CD4-positive, alpha-beta memory T cell (primary cell): ENCODE measurements at places on chromosomes 6 and 20. TPM values are rescaled to one million over a fixed set of nuclear protein-coding genes. Genes with fewer than 3 reads are reported as not detected.

DNA sequence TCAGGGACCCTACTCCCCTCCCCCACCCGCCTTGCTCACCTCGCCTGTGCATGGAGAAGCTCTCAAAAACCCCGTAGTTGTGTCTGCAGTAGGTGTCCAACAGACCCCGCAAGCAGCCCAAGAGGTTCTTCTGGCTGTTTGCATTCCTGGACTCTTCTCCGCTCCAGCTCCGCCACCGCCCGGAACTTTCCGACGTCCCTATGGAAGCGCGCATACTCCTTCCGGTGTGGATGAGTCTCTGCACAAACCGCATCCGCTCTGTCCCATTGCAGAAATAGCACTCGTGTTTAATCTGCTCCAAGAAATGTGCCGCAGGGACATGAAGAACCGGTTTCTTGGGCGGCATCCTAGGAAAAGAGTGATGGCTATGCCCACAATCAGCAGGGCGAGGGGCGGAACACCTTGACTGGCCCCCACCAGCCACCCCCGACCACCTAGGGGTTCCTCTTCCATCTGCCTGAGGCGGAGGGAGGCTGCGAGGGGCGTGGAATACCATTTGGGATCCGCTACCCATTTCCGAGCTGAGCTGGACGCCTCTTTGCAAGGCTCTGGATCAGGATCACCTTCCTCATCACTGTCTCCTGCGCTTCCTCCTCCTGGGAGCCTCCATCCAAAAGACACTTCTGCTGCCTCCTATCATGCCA, 20.2 kb downstream of the HLA-DRA start:
- H3K4me1 ChIP-seq: peaks cover 9% of the 10 kb centered on the region
- H3K36me3 ChIP-seq: no peaks in the 10 kb centered on the region
- no peak overlapping the region for H3K4me3 ChIP-seq
- no peaks in the 10 kb centered on the region for H3K27me3 ChIP-seq
- no peak overlapping the region for H3K27ac ChIP-seq
- no peak for DNase-seq

DNA sequence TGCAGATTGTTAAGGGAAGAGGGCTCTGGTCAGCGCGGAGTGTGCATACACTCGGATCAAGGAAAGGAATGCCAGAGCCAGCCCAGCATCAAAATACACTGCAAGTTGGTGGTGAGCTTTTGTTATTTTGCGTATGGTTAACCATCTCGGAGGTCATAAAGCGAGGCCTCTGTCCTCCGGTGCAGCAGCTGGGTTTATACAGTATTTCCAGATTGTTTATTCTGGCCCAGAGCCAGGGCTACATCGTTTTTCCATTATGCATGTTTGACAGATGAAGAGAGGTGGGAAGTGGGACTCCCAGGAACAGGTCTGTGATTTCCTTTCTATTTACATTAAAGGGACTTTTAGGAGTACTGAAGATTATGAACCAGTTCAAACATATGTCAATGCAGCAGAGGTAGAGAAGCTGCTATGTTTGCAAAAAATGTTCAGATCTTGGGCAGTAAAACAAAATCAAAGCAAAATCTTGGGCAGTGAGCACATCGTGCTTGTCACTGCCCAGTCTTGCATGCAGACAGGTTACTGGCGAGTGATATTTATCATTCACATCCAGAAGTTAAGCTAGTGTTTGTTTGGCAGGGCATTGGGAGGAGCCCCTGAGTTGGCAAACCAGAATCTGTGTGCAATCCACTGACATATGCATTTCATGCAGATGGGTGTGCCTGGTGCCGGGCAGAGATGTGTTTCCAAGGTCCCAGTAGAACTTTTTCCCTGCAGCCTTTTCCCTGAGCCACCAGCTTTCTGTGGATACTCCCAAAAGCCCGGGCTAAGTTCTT, 256.3 kb upstream of the TAB2 start:
- no peaks in the 10 kb centered on the region for H3K36me3 ChIP-seq
- peaks cover 53% of the 10 kb centered on the region for H3K4me1 ChIP-seq
- H3K27me3 ChIP-seq: no peaks in the 10 kb centered on the region
- peak overlapping the region; percentile 34 for H3K4me3 ChIP-seq
- no peak for DNase-seq
- H3K27ac ChIP-seq: peak overlapping the region; percentile 47

DNA sequence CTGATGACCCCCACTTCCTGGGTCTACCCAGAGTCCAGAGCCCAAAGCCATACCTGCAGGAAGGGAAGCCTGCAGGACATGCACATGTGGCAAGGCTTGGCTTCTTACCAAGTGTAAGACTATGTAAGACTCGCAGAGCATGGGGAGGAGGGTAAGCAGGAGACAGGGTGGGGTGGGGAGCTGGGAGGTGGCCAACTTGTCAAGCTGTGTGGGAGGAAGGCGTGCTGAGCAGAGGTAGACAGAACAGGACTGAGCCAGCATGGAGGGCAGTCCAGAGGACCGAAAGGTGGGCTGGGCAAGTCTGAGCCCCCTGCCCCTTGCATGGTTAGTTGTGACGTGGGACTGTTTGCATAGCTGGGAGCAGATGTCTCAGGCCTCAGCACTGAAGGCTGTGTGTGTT, 53.4 kb upstream of the RNF24 start:
- no peak overlapping the region for H3K4me3 ChIP-seq
- no peaks in the 10 kb centered on the region for H3K4me1 ChIP-seq
- no peak for DNase-seq
- H3K36me3 ChIP-seq: no peaks in the 10 kb centered on the region

DNA sequence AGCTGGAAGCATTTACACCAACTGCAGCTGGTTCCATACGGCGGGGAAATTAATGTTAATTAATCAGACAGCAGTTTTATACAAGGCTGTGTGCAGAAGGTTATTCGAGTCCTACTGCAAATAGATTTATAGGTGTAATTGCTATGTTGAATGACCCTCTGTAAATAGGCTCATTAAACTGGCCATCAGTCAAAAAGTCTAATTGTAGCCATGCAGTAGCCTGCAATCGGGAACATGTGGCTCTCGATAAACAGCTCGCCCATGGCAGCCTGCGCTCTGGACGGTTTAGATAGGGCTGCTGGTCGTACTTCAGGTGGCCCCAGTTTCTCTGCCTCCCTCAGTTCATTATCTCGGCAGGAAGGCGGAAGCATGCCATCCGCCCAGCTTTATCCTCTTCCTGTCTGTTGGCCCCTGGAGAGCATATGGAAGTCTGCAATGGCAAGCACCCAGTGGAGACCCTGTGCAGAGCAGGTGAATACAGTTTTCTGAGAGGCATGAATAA, 143.2 kb downstream of the MBOAT1 start:
- H3K27ac ChIP-seq: no peak overlapping the region
- H3K36me3 ChIP-seq: no peaks in the 10 kb centered on the region
- no peak for DNase-seq
- H3K4me1 ChIP-seq: no peaks in the 10 kb centered on the region
- H3K4me3 ChIP-seq: no peak overlapping the region
- H3K27me3 ChIP-seq: no peaks in the 10 kb centered on the region

DNA sequence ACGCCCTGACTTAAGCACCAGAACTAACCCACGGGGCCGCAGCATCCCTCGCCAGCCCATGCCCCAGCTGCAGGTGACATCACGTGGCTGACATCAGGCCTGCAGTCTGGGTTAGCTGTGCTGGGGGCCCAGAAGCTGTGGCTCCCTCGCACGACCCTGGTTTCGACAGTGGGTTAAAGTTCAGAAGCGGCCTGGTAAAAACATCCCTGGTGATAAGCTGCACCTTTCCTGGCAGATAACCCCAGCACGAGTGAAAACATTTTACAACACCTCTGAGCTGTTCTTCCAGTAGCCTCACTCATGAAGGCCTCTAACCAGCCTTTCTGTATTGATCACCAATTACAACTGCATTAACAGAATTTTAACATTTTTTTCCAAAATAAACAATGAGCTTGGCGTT, 136.4 kb upstream of the RREB1 start:
- no peaks in the 10 kb centered on the region for H3K36me3 ChIP-seq
- no peak for DNase-seq
- no peak overlapping the region for H3K4me3 ChIP-seq
- no peaks in the 10 kb centered on the region for H3K4me1 ChIP-seq
- H3K27me3 ChIP-seq: no peaks in the 10 kb centered on the region
- no peak overlapping the region for H3K27ac ChIP-seq

GRCh38 chr6:39157511-39157910, 42.5 kb upstream of the SAYSD1 start:
- no peak overlapping the region for H3K4me3 ChIP-seq
- no peaks in the 10 kb centered on the region for H3K27me3 ChIP-seq
- no peak for DNase-seq
- no peaks in the 10 kb centered on the region for H3K4me1 ChIP-seq

Gene SLC32A1
- not detected for polyA plus RNA-seq

Gene FLOT1
- polyA plus RNA-seq: 74.6 TPM

DNA sequence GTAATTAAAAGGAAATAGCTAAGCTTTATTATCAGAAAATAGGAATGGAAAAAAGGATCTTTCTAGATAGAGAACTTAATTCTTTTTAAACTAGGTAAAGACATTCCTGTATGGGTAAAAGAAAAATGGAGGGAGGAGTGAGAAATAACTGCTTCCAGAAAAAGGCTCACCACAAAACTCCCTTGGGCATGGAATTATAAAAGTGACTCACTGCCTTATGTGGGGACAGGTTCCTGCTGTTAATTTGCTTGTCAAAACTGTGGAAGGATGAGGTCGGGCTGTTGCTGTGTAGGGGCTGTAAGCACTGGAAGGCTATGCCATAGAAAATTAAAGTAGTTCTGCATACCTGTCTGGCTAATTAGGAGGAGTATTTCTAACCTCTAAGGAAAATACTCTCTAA, 158.7 kb downstream of the UBE3D start:
- H3K4me3 ChIP-seq: no peak overlapping the region
- H3K27me3 ChIP-seq: no peaks in the 10 kb centered on the region
- no peaks in the 10 kb centered on the region for H3K36me3 ChIP-seq
- no peaks in the 10 kb centered on the region for H3K4me1 ChIP-seq

GRCh38 chr6:75495011-75495410, 1.4 kb upstream of the FILIP1 start:
- H3K4me1 ChIP-seq: peaks cover 9% of the 10 kb centered on the region
- no peak overlapping the region for H3K4me3 ChIP-seq
- H3K27me3 ChIP-seq: no peaks in the 10 kb centered on the region
- no peak overlapping the region for H3K27ac ChIP-seq
- H3K36me3 ChIP-seq: no peaks in the 10 kb centered on the region

GRCh38 chr20:33551778-33552177, 61.9 kb downstream of the CBFA2T2 start:
- H3K27ac ChIP-seq: no peak overlapping the region
- DNase-seq: no peak
- peaks cover 20% of the 10 kb centered on the region for H3K4me1 ChIP-seq
- H3K4me3 ChIP-seq: no peak overlapping the region

DNA sequence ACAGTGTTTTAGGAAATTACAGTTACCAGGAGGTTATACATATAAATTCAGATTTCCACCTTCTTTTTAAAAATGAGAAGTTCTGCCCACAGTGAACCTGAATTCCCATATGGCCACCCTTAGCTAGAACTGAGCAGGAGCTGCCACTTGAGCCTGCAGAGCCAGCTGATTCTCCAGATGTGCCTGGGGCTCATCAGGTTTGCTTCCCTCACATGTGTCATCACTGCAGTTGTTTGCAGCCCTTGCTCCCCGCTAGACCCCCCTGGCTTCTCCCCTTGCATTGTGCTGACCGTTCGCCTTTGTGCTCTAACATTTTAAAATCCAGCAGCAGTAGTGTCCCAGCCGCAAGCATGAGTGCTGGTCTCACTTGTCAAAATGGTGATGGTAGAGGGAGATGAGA, 131.1 kb downstream of the UTRN start:
- DNase-seq: no peak
- no peak overlapping the region for H3K27ac ChIP-seq
- H3K4me1 ChIP-seq: peaks cover 58% of the 10 kb centered on the region
- no peaks in the 10 kb centered on the region for H3K36me3 ChIP-seq

GRCh38 chr20:43389211-43389610, 68.5 kb upstream of the SRSF6 start:
- no peak for DNase-seq
- no peak overlapping the region for H3K27ac ChIP-seq
- H3K36me3 ChIP-seq: no peaks in the 10 kb centered on the region
- H3K4me3 ChIP-seq: no peak overlapping the region
- no peaks in the 10 kb centered on the region for H3K4me1 ChIP-seq
- H3K27me3 ChIP-seq: no peaks in the 10 kb centered on the region

GRCh38 chr6:138206862-138207261, 11.4 kb downstream of the PBOV1 start:
- DNase-seq: no peak
- no peak overlapping the region for H3K27ac ChIP-seq
- no peaks in the 10 kb centered on the region for H3K4me1 ChIP-seq
- H3K36me3 ChIP-seq: no peaks in the 10 kb centered on the region
- H3K27me3 ChIP-seq: no peaks in the 10 kb centered on the region
- H3K4me3 ChIP-seq: no peak overlapping the region

GRCh38 chr20:43544501-43544900, 14.3 kb upstream of the SGK2 start:
- H3K36me3 ChIP-seq: no peaks in the 10 kb centered on the region
- DNase-seq: no peak
- no peaks in the 10 kb centered on the region for H3K27me3 ChIP-seq
- H3K4me1 ChIP-seq: no peaks in the 10 kb centered on the region
- no peak overlapping the region for H3K27ac ChIP-seq

- H3K36me3 ChIP-seq: no peaks in the 10 kb centered on the region
- no peak overlapping the region for H3K4me3 ChIP-seq
- H3K4me1 ChIP-seq: no peaks in the 10 kb centered on the region
- H3K27ac ChIP-seq: no peak overlapping the region
Observed at GRCh38 chr6:4714961-4715501, 61.2 kb upstream of the CDYL start.

GRCh38 chr6:16776394-16777017, 15.2 kb upstream of the ATXN1 start:
- H3K4me1 ChIP-seq: no peaks in the 10 kb centered on the region
- no peak overlapping the region for H3K4me3 ChIP-seq
- no peak for DNase-seq

Gene BMP7
- not detected for polyA plus RNA-seq

- H3K36me3 ChIP-seq: no peaks in the 10 kb centered on the region
- H3K4me1 ChIP-seq: peaks cover 5% of the 10 kb centered on the region
- no peaks in the 10 kb centered on the region for H3K27me3 ChIP-seq
- no peak overlapping the region for H3K27ac ChIP-seq
- no peak for DNase-seq
- no peak overlapping the region for H3K4me3 ChIP-seq
Observed at GRCh38 chr6:158185729-158186456, 17.7 kb downstream of the GTF2H5 start.

GRCh38 chr20:61185841-61186601, 66.0 kb upstream of the CDH4 start:
- no peak overlapping the region for H3K27ac ChIP-seq
- H3K36me3 ChIP-seq: no peaks in the 10 kb centered on the region
- no peaks in the 10 kb centered on the region for H3K27me3 ChIP-seq
- no peaks in the 10 kb centered on the region for H3K4me1 ChIP-seq
- no peak for DNase-seq
- no peak overlapping the region for H3K4me3 ChIP-seq

Gene MOG
- not detected for polyA plus RNA-seq

- H3K27ac ChIP-seq: no peak overlapping the region
- H3K4me1 ChIP-seq: no peaks in the 10 kb centered on the region
- H3K27me3 ChIP-seq: no peaks in the 10 kb centered on the region
- H3K36me3 ChIP-seq: no peaks in the 10 kb centered on the region
- no peak overlapping the region for H3K4me3 ChIP-seq
- no peak for DNase-seq
Observed at GRCh38 chr6:167998215-167998614, 744 bp downstream of the KIF25 start.
